ENCODE measurements at places on chromosomes 16 and 17. TPM values are rescaled to one million over a fixed set of nuclear protein-coding genes. Genes with fewer than 3 reads are reported as not detected.
A peak's percentile ranks its signal among the peaks of the same experiment; 100 is the strongest.

ALOX15B gene
- total RNA-seq, result not detected

GGT6 gene
- not detected for total RNA-seq

ZNF598 gene
- 67.6 TPM for total RNA-seq

PRR35 gene
- not detected for total RNA-seq

KRTAP4-5 gene
- total RNA-seq, result not detected

OR2C1 gene
- not detected for total RNA-seq

CPHXL gene
- not detected for total RNA-seq

DNA sequence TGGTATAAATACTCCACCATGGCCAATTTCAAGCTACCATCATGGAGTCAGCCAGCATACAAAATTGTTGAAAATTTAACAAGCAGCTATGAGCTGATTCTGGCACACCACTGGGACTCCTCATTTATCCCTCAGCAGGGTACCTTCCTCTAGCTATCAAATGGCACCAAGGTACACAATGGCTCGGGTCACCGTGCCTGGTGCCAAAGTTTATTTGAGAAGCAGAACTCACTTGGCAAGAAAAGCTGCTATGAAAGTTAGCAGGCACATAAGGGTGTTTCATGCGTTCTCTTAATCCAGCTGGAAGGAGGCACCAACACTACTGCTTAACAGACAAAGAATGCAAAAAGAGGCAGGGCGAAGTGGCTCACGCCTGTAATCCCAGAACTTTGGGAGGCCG lies 51.6 kb downstream of the IKZF3 start:
- DNase-seq, result no peak
- no peaks in the 10 kb centered on the region for H3K27me3 ChIP-seq

DNA sequence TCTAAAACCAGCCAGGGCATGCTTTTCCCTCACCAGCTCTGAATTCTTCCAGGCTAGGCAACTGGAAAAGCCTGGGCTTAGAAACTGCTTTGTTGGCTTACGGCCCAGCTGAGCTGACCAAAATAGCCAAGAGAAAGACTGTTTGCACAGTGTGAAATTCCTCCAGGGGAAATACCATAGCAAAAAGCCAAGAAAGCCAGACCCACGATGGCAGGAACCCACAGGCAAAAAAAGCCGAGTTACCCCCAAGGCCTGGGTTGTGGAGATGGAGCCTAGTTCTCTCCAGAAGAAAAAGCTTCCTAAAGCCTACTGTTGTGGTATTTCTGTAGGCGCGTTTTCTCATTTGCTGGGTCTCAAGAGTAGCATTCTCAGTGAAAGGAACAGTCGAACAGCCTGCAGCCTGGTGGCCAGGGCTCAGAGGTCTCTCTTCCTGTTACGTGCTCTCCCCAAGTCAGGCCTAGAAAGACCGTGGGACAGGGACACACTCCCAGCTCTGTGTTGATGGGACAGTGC lies 9.2 kb downstream of the SP2 start:
- H3K4me1 ChIP-seq, result peaks cover 19% of the 10 kb centered on the region
- no peak for DNase-seq
- H3K27ac ChIP-seq, result no peak overlapping the region
- no peak overlapping the region for H3K4me3 ChIP-seq
- peaks cover 3% of the 10 kb centered on the region for H3K36me3 ChIP-seq

DNA sequence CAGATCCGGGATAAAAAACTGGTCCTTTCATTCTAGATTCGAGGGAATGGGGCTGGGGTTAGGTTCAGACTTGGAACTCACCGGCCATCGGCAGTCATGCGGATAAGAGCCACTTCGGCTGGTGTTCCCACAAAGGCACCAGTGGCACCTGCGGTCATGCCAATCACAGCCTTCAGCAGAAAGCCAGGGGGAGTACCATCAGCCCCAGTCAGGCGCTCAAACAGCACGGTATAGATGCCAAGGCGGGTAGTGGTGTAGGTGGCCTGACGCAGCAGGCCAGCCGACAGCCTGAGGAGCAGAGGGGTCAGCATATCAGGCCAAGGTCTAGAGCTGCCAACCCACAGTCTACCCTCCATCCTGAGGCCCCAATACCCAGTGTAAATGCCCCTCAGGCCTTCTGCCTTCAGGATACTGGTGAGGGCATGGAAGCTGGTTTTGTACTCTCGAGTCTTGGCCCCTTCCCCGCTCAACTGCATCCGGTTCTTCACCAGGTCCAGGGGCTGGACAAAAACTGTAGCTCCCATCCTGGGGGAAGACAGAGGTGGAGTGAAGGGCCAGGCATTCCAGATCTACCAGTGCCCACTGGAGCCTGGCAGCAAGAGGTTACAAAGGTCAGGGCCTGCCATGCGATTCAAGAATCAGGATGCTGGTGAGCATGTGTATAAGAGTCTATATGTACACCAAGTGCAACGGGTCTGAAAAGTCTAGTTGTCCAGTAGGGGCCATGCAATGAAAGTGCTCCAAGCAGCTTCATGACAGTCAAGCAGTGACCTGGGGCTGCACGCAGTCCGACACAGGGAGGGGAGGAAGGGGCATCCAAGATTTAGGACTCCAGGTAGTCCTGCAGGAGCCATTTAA lies 929 bp downstream of the SLC25A11 start:
- no peak for DNase-seq
- peaks cover 55% of the 10 kb centered on the region for H3K36me3 ChIP-seq
- peaks cover 45% of the 10 kb centered on the region for H3K4me1 ChIP-seq
- peak overlapping the region; percentile 95 for H3K27ac ChIP-seq

DNA sequence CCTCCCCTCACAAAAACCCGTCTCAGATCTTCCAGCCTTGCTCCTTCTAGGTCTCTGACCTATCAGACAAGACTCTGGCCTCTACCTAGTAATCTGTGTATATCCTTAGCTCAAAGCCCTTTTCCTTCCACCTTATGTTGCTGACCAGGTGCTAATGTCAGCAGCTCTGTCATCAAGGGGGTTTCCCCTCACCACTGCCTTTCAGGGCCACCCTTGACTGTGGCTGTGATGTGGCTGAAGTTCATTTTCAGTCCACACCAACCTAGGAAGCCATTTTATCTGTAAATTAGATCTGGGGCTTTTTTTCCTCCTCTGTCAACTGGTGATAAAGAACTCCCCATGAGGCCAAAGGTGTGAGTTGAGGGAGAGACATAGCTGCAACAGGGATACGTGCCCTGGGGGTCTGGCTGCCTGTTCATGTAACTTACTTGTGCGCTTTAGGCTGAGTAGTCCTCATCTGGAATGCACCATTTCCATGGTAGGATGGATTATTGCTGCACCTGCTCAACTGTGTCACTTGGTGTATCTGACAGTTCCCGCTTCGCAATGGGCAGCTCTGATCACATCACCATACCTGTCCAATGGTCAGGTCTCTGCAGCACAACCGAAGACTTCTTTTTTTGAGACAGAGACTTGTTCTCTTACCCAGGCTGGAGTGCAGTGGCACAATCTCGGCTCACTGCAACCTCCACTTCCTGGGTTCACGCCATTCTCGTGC lies 14.7 kb upstream of the RUNDC3A start:
- H3K27me3 ChIP-seq, result peaks cover 6% of the 10 kb centered on the region
- no peaks in the 10 kb centered on the region for H3K36me3 ChIP-seq
- no peaks in the 10 kb centered on the region for H3K4me1 ChIP-seq
- peak; percentile 15 for DNase-seq
- H3K27ac ChIP-seq, result no peak overlapping the region
- H3K4me3 ChIP-seq, result no peak overlapping the region

DNA sequence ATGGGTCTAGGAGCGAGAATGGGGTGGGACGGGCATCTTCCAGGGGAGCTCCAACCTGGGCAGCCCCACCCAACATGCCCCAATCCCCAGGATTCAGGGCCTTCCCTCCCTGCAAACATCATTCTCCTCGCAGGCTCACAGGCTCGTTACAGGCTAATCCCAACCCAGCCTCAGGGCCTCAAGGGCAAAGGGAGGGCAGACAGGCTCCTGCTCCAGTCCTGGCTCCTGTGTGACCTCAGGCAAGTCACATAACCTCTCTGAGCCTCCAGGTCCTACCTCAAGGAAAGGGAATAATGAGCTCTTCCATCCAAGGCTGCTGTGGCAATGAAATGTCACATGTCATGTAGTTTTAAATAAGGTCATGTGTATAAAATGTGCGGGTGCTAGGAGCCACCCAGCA lies 186.5 kb upstream of the TNRC6C start:
- no peak overlapping the region for H3K27ac ChIP-seq
- no peaks in the 10 kb centered on the region for H3K27me3 ChIP-seq
- H3K4me3 ChIP-seq, result no peak overlapping the region
- H3K4me1 ChIP-seq, result peaks cover 9% of the 10 kb centered on the region

GRCh38 chr16:54632322-54633220 lies 298.1 kb upstream of the IRX5 start:
- no peaks in the 10 kb centered on the region for H3K4me1 ChIP-seq
- no peaks in the 10 kb centered on the region for H3K27me3 ChIP-seq

GRCh38 chr16:50284131-50284911 lies 18.0 kb downstream of the ADCY7 start:
- no peak overlapping the region for H3K4me3 ChIP-seq
- peaks cover 25% of the 10 kb centered on the region for H3K36me3 ChIP-seq
- no peaks in the 10 kb centered on the region for H3K27me3 ChIP-seq
- peak overlapping the region; percentile 51 for H3K27ac ChIP-seq
- DNase-seq, result no peak

- H3K4me1 ChIP-seq, result peaks cover 16% of the 10 kb centered on the region
- DNase-seq, result peak; percentile 40
- H3K4me3 ChIP-seq, result no peak overlapping the region
- H3K27me3 ChIP-seq, result peaks cover 24% of the 10 kb centered on the region
Observed at GRCh38 chr16:88957887-88958577, 19.0 kb downstream of the CBFA2T3 start.

DNA sequence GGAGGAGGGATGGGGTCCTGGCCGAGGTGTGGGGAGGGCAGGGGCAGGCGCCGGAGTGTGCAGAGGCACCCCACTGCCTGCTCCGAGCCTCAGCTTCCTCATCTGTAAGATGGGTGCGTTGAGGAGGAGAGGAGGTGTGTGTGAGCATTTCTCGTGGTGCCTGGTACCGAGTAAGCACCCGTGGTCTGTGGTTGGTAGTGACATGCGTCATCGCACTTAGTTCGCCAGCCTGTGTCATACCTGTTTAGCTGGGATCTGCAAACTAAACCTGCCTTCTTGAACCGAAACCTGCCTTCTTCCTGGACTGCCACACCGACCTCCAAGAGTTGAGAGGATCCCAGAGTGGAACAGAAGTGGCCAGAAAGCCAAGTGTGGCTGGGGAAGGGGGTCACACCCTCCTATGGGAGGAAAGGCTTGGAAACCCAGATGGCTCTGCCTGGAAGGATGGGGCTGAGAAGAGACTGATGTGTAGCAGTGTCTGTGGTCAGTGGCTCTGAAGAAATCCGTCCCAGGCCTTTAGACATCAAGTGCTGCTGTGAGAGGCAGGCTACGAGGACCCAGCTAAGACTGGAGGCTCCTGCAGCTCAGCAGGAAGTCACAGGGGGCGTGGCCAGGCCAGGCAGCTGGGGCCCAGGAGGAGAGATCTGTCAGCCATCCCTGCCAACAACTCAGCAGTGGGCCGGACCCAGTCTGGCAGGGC lies 162.6 kb upstream of the PLCG2 start:
- H3K4me1 ChIP-seq, result peaks cover 18% of the 10 kb centered on the region
- peak overlapping the region; percentile 26 for H3K4me3 ChIP-seq
- H3K27ac ChIP-seq, result peak overlapping the region; percentile 92
- no peaks in the 10 kb centered on the region for H3K27me3 ChIP-seq

- no peaks in the 10 kb centered on the region for H3K36me3 ChIP-seq
- no peak overlapping the region for H3K4me3 ChIP-seq
- no peaks in the 10 kb centered on the region for H3K4me1 ChIP-seq
- no peak for DNase-seq
- H3K27ac ChIP-seq, result no peak overlapping the region
Observed at GRCh38 chr16:76195056-76195455, 82.1 kb upstream of the CNTNAP4 start.

DNA sequence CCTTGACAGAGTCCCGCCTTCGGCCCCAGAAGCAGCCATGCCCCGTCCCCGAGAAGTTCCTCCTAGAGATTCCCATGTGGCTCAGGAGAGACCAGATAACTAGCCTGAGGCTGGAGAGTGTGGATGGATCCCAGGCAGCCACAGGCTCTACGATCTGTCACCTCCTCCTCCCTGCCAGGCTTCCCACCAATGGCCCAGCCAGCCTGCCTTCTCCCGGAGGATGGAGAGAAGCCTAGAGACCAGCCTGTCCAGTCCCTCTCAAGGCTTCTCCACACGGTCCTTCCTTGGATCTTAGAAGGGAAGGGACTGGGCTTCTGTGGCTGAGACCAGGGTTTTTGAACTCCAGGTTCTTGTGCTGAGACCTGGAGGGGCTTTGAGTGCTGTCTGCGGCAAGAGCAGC lies 1.6 kb upstream of the SMTNL2 start:
- no peak overlapping the region for H3K4me3 ChIP-seq
- H3K4me1 ChIP-seq, result peaks cover 6% of the 10 kb centered on the region

- no peaks in the 10 kb centered on the region for H3K27me3 ChIP-seq
- H3K4me3 ChIP-seq, result no peak overlapping the region
- no peaks in the 10 kb centered on the region for H3K36me3 ChIP-seq
- no peaks in the 10 kb centered on the region for H3K4me1 ChIP-seq
Observed at GRCh38 chr16:9343276-9343675, 251.8 kb downstream of the HAPSTR1 start.

DNA sequence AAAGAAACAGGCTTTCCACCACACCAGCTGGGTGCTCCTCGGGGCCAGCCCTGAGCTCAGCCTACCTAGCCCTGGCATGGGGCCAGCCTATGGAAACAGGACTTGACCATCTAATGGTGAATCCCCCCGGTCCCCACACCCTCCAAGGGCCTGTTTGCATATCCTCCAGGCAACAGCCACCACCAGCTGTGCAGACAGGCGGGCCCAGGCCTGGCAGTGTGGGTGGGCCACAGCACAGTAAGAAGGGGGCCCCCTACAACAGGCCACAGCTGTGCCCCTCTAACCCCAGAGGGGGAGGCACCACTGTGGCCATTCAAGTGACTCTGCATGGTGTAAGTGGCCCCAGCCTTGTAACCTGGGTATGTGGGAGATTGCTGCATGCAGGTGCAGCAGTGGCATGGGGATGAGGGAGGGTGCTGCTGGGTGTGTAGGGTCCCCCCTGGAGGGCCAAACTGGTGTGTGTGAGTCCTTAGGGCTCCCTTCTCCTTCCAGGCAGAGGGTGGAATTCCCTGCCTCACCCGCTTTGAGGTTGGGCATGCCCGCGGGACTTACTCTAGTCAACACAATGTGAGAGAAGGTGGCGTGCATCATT lies 148.2 kb downstream of the C16orf78 start:
- peaks cover 9% of the 10 kb centered on the region for H3K4me1 ChIP-seq
- H3K4me3 ChIP-seq, result no peak overlapping the region
- DNase-seq, result no peak
- H3K27ac ChIP-seq, result no peak overlapping the region

DNA sequence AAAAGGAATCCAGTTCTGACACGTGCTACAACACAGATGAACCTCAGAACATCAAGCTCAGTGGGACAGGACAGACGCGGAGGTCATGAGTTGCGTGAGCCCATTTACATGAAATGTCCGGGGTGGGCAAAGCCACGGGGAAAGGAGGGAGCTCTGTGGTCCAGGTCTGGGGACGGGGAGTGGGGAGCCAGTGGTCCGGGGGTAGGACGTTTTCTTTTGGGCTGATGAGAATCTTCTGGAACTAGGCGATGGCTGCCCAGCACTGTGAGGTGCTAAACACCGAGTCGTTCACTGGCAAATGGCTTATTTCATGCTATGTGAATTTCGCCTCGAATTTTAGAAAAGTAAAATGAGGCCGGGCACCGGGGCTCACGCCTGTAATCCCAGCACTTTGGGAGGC lies 2.6 kb upstream of the LMF1 start:
- no peak overlapping the region for H3K4me3 ChIP-seq
- no peaks in the 10 kb centered on the region for H3K27me3 ChIP-seq
- H3K36me3 ChIP-seq, result no peaks in the 10 kb centered on the region
- H3K27ac ChIP-seq, result no peak overlapping the region
- DNase-seq, result no peak
